Stimulated activated CD4-positive, alpha-beta T cell treated with anti-CD3 and anti-CD28 coated beads, Interleukin-12 subunit alpha, Interleukin-12 subunit beta, amount 100 ng/mL, for 24 hours (primary cell): ENCODE measurements at places on chromosomes 16 and 17.

- DNase-seq = no peak
Observed at GRCh38 chr16:83840060-83840617, 32.4 kb downstream of the HSBP1 start.

DNA sequence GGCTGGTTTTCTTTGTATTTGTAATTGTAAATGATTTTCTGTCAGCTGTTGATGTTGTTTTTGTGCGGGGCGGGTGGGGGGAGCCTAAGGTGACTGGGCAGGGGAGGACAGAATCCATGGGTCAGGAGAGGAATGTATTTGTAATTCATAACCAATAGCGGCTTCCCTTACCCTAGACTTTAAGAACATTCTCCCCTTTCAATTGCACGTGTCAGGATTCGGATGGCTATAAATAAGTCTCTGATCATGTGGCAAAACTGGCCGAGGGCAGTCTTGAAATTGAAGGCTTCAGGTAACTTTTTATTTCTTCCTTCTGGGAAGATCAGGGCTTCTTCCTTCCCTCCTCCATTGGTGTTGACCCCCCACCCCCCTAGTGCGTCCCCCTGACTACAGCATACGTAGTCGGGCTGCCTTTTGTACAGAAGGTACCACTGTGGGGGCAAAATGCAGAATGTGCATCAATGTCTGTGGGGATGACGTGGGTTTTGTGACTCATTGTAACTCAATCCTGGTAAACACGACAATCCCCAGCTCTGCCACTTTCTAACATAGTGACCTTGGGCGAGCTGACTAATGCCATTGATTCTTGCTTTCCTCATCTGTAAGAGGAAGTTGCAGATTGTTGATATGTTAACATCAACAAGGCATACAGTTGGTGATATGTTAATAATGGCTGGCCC is 16.2 kb downstream of the MARCHF10 start:
- DNase-seq = no peak

- DNase-seq = no peak
Observed at GRCh38 chr16:85961988-85962915, 63.3 kb downstream of the IRF8 start.

DNA sequence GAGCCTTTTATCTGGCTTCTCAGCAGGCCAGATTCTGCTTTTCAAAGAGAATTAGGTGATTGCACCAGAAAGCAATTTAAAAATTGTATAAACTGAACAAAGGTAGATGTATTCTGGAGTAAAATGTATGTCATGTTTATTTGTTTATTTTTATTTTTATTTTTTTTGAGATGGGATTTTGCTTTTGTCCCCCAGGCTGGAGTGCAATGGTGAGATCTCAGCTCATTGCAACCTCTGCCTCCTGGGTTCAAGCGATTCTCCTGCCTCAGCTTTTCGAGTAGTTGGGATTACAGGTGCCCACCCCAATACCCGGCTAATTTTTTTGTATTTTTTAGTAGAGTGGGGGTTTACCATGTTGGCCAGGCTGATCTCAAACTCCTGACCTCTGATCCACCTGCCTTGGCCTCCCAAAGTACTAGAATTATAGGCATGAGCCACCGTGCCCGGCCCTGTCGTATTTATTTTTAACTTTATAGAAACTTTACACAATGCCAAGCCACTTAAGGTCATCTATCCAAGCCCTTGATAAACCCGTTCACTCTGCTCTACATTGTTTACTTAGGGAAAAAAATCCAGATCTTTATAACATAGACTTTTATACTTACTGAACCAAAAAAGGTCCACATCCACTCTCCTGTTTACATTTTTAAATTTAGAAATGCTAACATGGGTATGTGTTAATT is 22.7 kb upstream of the GOT2 start:
- DNase-seq = no peak

DNA sequence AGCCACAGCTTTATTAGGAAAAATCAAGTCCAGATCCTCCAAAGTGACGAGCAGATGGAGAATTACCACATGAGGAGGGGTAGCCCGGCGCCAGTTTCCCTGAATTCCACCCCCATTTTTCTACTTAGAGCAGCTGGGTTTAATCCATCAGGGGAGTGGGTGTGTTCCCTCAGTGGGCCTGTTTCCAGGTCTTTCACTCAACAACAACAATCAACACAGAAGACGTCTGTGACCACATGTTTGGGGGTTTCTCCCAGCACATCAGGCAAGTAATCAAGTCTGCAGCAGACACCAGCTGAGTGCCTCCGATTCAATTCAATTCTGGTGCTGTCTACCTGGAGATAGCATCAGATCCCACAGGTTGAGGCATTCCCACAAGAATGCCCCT is 6.8 kb downstream of the SLC6A2 start:
- no peak for DNase-seq
